ENCODE measurements at places on chromosomes 12 and 14.

DNA sequence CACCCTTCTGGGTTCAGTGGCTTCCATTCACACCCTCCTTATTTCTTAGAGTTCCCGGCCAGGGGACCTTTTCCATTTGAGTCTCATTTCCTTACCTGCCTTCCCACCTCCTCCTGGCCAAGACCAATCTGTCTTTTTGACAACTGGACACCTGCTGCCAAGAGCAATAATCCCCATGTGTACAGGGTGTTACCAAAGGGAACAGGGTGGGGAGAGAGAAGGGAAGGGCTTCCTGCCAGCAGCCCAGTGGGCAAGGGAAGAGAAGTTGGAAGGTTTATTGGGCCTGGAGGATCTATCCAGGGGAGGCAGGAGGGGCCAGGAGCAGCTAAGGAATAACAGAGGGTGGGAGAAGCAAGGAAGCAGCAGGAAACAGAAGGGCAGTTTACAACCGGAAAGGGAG lies 346.2 kb downstream of the C12orf75 start:
- DNase-seq: no peak

DNA sequence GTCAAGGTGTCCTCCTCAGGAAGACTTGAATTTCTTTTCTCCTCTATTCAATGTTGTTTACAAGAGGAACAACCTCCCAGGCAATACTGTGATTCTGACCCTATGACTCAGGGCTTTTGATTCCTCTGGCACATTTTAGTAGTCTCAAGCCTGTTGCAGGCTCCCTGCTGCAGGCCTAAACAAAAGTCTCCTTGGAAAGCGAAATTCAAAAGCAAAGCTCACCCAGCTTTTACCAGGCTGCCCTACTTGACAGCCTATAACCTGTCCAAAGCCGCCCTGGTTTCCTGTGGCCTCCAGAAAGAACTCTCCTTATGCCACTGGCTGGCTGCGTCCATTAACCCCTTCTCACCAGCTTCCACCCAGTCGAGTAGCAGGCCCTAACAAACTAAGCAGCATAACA lies 11.6 kb downstream of the FGD6 start:
- no peak for DNase-seq

GRCh38 chr12:114769634-114770033 lies 85.7 kb upstream of the TBX3 start:
- DNase-seq: no peak

DNA sequence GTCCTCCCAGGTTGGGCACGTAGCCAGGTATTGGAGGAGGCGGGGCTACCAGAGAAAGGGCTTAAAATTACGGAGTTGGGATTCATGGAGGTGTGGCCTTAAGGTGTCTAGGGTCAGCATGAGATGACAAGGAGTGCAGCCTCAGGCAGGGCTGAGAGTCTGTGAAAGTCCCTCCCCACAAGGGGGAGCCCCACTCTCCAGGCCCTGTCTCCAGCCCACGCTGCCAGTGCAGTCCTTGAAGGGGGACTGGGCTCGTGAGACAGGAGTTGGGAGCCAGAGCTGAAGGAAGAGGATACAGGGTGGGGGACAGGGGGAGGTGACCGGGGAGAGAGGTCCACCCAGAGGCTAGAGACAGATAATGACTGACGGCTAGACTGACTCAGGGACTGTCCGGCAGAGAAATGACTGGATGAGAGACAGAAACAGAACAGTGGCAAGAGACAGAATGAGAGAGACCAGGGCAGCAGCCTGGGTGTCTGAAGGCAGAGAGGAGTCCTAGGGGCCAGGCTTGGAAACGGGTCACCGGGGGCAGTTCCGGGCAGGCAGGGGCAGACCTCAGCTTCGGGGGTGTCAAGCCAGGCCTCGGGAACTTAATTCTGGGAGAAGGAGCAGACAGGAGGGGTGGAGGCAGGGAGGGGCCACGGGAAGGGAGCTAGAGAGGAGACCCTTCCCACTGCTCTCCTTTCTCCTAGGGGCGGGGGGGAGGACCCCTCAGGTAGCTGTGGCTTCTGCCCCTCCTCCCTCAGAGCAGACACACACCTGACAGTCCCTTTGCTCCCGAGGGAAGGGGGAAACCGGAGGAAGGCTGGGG lies 970 bp downstream of the CDH24 start:
- peak; percentile 69 for DNase-seq

- DNase-seq: peak; percentile 31
Measured at GRCh38 chr12:62268956-62269355, 8.8 kb downstream of the USP15 start.

DNA sequence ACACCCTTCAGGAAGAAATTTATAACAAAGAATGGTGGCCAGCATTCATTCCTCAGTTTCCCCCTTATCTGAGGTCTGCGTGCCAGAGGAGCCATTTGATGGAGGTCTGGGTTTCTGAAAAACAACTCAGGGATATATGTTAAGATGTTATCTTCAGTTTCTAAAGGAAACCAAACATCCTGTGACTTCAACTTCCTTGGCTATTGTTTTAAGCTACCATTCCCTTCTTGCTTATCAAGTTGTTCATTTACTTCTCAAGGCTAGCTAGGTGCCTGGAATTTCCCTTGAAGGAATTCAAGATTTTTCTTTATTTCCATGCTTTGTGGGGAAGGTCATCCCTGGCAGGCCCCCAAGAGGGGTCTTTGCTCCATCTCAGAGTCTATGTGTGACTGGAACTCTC lies 27.1 kb upstream of the OXA1L start:
- no peak for DNase-seq

DNA sequence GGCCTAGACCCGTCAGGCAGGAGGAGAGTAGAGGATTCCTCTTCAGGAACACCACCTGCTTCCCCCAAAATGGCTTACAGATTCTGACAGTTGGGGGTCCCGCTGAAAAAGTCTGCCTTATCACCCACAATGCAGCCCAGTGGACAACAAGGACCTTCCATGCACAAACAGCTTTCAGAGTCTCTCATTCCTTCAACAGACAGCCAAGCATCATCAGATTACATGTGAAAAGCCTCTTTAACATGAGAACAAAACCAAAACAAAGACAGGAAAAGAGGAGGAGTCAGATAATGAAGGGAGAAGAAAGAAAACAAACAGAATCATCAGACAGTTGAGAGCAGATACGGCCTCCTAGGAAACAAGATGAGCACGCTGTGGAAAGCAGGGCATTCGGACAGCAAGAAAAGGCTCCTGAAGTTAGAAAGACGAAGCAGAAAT lies 18.3 kb downstream of the KCTD10 start:
- no peak for DNase-seq

- DNase-seq: no peak
Measured at GRCh38 chr12:29316752-29317151, 64.2 kb downstream of the ERGIC2 start.

- no peak for DNase-seq
Measured at GRCh38 chr14:99760817-99761216, 32.4 kb upstream of the EML1 start.

GRCh38 chr14:91265404-91265803 lies 20.9 kb upstream of the GPR68 start:
- no peak for DNase-seq

DNA sequence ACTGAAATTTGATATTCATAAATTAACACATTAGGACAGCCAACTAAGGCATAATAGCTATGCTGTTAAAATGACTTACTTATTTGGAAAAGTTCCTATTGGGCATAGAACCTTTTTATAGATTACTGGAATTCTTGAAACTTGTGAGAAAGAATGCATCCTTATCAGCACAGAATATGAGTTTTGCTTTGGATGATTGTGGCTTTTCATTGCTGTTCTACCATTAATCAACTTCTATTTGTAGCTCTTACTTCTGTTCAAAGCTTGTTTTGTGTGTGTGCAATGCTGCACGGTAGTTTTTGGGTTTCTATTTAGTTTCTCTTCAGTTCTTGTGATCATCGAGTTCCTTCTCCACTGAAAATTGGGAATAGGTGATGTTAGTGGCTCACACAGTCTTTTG lies 152.4 kb upstream of the PELI2 start:
- DNase-seq: no peak

GRCh38 chr14:105303949-105304348 lies 3.1 kb upstream of the BRF1 start:
- no peak for DNase-seq

GRCh38 chr12:66060163-66060907 lies 70.2 kb downstream of the LLPH start:
- no peak for DNase-seq

DNA sequence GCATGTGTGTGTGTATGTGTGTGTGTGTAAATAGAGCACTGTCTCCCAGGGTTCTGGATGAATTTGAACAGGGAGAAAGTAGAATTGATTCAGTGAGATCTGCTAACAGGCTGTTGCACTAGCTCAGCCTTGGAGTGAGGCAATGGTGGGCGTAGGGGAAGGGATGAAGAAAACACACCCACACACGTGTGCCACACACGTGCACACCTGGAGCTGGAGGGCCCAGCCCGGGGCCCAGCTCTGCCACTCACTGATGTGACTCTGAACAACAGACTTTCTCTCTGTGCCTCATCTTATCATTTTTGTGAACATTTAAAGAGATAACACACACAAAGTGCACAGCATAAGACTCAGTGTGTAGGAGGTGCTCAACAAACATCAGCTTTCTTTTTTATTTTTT lies 4.2 kb downstream of the ACACB start:
- no peak for DNase-seq

DNA sequence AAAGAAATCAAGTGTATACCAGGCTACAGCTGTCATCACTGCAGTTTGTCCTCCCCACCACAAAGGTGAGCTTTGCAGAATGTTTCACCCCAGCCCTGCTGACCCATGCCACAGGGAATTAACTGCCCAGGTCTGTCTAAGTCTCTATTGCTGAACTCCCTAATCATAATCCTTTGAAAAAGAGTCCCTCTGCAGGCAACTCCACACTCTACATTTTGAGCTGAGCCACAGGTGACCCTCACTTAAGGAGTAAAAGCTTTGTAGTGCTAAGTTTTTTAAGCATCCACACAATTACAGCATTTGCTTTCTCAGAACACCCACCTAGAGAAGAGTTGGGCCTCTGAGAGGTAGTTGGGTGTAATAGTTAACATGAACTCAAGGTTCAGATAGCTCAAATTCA lies 90.0 kb downstream of the C12orf50 start:
- DNase-seq: no peak

GRCh38 chr12:131194166-131194565 lies 240.5 kb downstream of the ADGRD1 start:
- DNase-seq: no peak

GRCh38 chr12:32477714-32478113 lies 78.4 kb downstream of the FGD4 start:
- no peak for DNase-seq

- no peak for DNase-seq
Measured at GRCh38 chr14:61953602-61954001, 191.4 kb downstream of the SNAPC1 start.

- DNase-seq: no peak
Measured at GRCh38 chr12:132675757-132676432, 11.2 kb downstream of the POLE start.

DNA sequence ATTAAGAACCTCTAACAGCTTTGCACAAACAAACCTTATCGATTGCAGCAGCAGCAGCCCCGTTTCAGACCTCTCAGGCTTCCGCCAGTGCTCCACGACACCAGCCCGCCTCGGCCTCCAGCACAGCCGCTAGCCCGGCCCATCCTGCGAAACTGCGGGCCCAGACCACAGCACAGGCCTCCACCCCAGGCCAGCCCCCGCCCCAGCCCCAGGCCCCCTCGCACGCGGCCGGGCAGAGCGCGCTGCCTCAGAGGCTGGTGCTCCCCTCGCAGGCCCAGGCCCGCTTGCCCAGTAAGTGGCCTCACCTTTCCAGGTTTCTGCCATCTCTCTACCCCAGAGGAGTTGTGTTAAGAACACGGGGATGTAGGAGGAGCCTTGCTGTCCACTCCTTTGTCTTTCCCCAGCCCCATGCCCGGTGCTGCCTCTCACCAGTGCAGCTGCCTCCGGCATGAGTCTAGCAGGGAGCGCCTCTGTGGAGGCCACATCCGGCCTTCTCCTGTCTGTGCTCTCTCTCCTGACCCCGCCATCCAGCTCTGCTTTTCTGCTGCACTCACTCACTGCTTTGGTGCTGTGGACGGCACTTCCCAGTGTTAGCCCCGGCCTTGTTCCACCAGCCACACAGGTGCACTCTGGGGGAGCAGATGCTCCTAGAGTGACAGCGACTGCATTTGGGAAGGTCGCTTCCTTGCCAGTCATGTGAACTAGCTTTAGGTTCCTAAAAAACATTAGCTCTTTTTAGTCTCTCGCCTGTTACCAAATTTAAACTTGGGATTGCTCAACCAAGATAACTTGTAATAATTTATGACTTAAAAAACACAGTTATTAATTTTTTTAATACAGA lies 71.5 kb downstream of the EP400 start:
- no peak for DNase-seq

- no peak for DNase-seq
Measured at GRCh38 chr12:24360907-24361306, 411.4 kb upstream of the SOX5 start.

DNA sequence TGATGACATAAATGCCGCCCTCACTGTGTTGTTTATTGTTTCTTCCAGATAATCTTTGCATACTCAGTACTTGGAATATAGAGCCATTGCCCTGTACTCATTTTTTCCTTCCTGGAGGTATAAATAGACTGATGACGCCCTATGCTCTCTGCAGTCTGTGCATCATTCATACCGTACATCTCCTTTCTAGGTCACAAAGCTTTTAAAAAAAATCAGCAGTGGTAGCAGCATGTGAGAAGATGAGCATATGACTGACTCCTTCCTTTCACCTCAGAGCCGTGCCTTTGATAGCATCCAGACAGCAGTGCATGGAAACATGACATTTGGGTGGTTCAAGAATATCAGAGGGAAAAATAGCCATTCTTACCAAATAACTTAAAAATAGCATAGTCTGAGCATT lies 77.3 kb downstream of the PDE3A start:
- DNase-seq: no peak

GRCh38 chr12:116055895-116056607 lies 221.4 kb downstream of the MED13L start:
- DNase-seq: no peak

DNA sequence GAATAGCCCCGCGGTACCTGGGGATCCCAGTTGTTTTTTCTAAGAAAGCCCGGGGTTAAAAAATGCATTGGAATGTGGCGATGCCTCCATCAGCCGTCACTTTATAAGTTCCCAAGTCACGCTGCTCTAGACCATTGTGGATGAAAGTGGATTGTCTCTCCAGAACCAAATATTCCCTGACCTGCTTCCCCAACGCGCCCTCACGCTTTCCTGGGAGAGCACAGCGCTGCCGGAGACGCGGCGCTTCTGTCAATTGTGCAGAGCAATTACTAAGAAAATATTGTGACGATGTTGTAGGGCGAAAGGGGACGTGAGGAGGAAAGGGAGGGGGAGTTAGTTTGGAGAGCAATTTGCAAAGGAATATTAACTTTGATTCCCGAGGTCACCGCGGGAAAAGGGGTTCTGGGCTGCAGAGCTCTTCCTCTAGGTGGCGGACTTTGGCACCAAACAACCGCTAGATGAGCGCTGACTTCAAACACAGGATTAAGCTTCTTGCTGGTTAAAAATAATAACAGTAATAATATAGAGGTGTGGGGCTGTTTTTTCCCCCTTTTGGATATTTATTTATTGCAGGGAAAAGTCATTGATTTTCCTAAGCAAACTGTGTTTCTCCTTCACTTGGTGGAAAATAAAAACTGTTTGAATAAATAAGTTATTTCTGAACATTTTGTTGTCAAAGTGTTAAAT lies 9.6 kb upstream of the FOXG1 start:
- no peak for DNase-seq
